Fibroblast of villous mesenchyme (primary cell): ENCODE measurements at places on chromosomes 13 and 19. TPM values are rescaled to one million over a fixed set of nuclear protein-coding genes. Genes with fewer than 3 reads are reported as not detected.

- DNase-seq = peak; percentile 19
Measured at GRCh38 chr19:14632286-14632685, 42.4 kb downstream of the ADGRE3 start.

Gene PTGIR
- total RNA-seq = 3.5 and 5.5 TPM in 2 replicates

DNA sequence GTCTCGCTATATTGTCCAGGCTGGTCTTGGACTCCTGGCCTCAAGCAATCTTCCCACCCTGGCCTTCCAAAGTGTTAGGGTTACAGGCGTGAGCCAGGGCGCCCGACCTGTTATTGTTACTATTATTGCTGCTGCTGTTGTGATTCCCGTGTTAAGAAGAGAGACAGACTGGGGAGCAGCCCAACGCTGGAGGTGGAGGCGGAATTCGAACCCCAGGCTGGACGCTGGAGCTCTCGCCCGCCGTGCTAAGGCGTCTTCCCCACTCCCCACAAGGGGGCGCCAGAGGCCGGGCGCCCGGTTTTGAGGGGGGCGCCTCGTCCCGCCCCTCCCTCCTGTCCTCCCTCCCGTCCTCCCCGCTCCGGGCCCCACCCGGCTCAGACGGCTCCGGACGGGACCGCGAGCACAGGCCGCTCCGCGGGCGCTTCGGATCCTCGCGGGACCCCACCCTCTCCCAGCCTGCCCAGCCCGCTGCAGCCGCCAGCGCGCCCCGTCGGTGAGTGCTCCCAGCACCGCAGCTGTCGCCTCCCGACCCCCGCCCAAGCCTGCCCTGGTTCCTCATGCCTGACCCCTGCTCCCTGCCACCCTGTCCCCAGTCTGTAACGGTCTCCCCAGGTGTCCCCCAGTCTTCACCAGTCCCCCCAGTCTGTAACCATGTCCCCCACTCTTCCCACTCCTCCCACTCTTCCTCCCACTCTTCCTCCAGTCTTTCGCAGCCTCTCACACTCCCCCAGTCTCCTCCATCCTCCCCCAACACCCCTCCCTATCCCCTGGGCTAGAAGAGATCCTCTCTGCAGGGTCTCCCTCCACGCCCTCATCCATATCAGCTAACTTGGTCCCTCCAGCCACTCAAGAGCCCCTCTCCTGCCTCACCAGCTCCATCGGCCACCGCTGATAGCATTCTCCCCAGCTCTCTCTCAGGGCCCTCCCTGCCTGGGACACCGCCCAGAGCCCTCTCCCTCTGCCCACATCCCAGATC is at the start of gene EHD2:
Gene EHD2, plus strand, starts transcription at position 377 of the 976 bp plus-strand sequence. CDS start 3,191 bp downstream, outside the sequence.
- peak; percentile 83 for DNase-seq

GRCh38 chr13:74761801-74762757 is 627.9 kb upstream of the KLF12 start:
- DNase-seq = peak; percentile 14

- DNase-seq = no peak
Measured at GRCh38 chr13:34751492-34751891, 190.6 kb upstream of the NBEA start.

- peak; percentile 49 for DNase-seq
Measured at GRCh38 chr19:14347999-14348889, 33.0 kb upstream of the ADGRE5 start.
